ENCODE measurements at places on chromosomes 2 and 18.

DNA sequence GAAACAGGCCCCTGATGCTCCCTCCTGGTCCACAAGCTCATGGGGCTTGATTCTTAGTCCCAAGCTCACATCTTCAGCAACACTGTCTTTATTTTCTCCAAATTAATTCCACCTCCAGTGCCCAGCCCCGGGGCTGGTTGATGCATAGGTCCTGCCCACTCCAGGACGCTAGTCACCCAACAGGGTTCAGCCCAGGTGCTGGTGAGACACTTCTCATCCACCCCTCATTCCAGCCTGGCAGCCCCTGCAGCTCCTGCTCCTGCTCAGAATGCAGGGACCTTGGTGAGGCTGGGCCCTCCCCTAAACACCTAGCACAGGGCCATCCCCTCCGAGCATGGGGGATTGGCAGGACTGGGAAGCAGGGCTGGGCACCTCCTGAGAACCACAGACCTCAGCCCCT is 25.7 kb downstream of the STEAP3 start:
- DNase-seq, result no peak

DNA sequence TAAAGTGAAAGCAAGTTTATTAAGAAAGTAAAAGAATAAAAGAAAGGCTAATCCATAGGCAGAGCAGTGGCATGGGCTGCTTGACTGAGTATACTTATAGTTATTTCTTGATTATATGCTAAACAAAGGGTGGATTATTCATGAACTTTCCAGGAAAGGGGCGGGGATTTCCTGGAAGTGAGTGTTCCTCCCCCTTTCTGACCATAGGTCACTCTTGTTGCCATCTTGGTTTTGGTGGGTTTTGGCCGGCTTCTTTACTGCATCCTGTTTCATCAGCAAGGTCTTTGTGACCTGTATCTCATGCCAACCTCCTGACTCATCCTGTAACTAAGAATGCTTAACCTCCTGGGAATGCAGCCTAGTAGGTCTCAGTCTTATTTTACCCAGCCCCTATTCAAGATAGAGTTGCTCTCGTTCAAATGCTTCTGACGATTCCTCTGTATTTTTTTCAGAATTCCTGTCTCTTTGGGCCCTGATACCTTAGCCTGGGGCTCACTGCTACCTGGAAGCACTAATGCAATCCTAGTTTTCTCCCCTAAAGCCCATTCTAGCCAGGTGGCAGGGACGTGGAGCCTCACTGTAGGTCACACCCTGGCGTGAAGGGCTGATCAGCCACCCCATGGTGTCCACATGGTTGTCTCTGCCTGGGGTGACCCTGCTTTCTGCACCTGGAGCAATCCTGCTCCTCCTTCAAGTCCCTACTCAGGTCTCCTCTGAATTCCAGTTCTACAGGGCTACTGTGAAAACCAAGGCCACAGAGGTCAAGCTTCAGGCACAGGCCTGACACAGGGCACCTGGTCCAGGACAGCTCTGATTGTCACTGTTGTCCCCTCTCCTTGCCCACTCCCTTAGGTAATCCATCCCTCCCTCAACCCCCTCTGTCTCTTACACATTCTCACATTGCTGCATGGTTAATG is 6.0 kb upstream of the SLC35F6 start:
- DNase-seq, result no peak

DNA sequence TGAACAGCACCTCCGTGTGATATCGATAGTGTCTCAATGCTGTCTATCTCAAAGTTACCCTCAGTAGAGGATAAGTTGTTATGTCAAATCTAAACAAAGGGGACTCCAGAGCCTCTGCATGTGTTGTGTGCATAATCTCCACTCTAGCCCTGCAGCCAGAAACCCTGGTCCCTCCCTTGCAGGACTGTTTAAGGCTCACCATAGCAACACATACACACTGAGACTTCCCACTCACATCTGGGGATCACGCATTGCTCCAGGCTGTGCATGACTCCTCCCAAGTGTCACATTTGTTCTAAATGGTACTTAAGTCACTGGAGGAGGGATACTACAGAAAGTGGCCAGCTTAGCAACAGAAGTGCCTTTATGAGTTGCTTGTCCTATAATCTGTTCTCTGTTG is 258.6 kb upstream of the CRIM1 start:
- DNase-seq, result no peak

GRCh38 chr2:171564463-171564862 is 42.2 kb downstream of the CYBRD1 start:
- DNase-seq, result no peak

- no peak for DNase-seq
Observed at GRCh38 chr2:19367326-19367725, 8.9 kb upstream of the OSR1 start.

DNA sequence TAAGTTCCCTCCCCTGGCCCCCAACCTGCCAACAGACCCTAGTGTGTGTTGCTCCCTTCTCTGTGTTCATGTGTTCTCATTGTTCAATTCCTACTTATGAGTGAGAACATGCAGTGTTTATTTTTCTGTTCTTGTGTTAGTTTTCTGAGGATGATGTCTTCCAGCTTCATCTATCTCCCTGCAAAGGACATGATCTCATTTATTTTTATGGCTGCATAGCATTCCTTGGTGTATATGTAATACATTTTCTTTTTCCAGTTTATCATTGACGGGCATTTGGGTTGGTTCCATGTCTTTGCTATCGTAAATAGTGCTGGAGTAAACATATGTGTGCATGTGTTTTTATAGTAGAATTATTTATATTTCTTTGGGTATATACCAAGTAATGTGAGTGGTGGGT is 602.2 kb downstream of the DSC3 start:
- DNase-seq, result no peak

GRCh38 chr2:214376618-214377285 is 34.1 kb upstream of the VWC2L start:
- DNase-seq, result no peak

DNA sequence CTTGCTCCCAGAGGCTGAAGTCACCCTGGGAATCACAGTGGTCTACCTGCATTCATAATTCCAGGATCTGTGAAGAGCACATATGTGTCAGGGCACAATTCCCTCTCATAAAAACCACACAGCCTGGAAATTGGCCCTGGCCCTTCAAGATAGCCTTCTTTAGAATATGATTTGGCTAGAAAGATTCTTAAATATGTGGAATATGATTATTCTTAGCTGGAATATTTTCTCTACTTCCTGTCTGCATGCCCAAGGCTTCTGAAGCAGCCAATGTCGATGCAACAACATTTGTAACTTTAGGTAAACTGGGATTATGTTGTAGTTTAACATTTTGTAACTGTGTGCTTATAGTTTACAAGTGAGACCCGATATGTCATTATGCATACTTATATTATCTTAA is 24.2 kb downstream of the ICOS start:
- no peak for DNase-seq

GRCh38 chr2:231795525-231796327 is 9.5 kb downstream of the COPS7B start:
- DNase-seq, result peak; percentile 30

- no peak for DNase-seq
Observed at GRCh38 chr2:54546923-54547720, 91.0 kb downstream of the SPTBN1 start.

DNA sequence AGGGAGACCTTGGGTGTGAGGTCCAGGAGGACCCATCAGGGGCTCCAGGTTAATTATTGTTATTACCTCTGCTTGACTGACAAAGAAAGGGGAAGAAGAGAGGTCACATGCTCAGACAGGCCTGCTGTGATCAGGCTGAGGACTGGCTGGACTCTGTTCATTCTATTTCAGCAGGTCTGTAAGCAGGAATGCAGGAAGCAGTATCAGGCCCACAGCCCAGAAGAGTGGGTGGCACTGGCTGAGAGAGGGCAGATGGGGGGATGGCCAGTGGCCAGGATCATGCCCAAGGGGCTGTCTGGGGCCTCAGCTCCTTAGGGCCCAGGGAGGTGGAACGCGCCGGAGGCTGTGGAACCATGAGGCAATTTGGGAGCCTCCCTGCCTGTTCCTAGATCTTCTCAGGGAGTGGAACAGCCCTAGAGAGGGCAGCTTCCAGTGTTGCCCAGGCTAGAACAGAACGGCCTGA is 43.7 kb upstream of the ZBTB7C start:
- no peak for DNase-seq

- no peak for DNase-seq
Observed at GRCh38 chr2:191486584-191487320, 191.2 kb upstream of the NABP1 start.

GRCh38 chr2:105143094-105143466 is 98.5 kb upstream of the GPR45 start:
- DNase-seq, result no peak

DNA sequence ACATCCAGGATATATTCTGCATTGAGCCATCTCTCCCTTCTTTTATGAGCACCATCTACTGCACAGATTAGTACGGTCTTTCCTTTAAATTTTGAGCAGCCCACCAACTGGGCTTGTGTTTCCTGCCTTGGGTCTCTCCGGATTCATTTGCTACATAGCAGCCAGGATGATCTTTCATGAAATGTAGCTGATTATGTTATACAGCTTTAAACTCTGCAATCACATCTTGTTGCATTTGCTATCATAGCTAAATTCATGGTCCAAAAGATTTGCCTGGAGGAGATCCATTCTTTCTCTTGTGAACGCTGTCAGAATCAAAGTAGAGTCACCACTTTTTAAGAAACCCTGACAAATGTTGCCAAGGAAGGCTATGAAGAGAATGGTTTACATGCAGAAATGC is 215.1 kb upstream of the LRRTM4 start:
- no peak for DNase-seq

GRCh38 chr18:59721931-59722330 is 24.7 kb upstream of the CCBE1 start:
- no peak for DNase-seq

DNA sequence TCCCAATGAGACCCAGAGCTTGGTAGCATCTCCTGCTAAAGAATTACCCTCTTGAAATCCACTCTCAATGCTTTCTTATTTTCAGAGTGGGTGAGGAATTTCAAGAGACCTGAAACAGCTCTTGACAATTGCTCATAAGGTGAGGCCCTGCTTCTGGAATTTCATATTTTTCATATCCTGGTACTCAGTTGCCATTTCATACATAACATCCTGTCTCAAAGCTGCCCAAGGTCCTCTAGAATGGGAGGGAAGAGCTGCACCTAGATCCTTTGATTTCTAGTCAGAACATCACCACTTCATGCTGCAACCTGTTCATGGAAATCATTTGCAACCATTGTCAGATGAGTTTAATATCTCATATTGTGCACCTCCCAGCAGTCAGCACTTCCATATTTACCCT is 404.8 kb upstream of the GALNT5 start:
- no peak for DNase-seq

DNA sequence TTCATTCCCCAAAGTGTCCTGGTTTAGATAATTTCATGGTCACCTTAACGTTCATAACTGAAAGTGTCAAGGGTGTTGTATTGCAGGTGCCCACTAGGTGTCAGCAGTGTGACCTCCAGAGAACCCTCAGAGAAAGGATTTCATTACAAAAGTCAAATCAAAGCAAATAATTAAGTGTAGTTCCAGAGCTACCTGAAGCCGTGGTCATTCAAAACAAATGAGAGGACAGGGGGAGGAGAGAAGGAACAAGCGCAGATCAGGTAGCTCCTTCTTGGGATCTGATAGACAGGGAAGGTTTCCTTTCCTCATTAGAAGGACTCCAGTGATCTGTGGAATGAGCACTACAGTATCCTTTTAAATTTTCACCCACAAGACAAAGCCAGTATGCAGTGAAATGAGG is at the start of gene SLC9A4:
TSS of gene SLC9A4 (plus strand) at position 207 of the 400 bp plus-strand sequence. CDS start 534 bp downstream, outside the sequence.
- no peak for DNase-seq
